ENCODE measurements at places on chromosomes 2 and 18.

GRCh38 chr18:36392979-36393287 is 95.4 kb downstream of the FHOD3 start:
- no peak for DNase-seq

DNA sequence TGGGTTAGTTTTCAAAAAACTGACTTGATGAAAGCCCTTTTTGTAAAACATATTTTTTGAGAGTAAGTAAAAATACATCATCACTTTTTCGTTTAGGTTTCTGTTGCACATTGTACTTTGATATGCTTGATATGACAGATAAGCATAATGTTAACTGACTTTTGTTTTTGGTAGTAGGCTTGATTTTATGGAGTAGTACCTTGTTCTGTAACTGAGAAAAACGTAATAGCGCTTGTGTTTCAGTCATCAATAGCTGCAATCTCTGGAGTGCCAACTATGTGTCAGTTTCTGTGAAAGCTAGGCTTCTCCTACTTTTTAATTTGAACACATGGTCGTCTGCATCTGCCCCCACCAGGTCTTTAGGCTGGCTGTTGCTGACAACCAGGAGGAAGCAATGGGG is 1.3 kb downstream of the LCLAT1 start:
- DNase-seq: peak; percentile 8

- DNase-seq: no peak
Measured at GRCh38 chr2:105943977-105944376, 199.3 kb downstream of the NCK2 start.

DNA sequence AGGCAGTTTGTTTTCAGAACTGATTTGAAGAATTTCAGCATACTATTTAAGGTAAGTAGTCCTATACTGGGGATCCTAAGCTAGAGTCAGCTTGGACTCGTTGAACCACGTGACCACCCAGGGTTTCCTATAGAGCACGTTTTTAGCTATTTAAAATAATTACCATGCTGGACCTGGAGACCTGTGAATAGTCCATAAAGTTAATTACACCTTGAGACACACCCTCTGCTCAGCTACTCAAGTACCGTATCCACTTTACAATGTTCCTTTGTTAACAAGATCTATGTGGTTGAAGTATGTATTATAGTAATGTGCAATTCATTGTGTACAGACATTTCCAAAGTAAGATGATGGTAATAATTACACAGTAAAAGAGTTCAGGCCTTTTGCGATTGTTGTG is 67.6 kb downstream of the CRIM1 start:
- no peak for DNase-seq

- DNase-seq: no peak
Measured at GRCh38 chr2:186855216-186855615, 6.2 kb upstream of the ZSWIM2 start.

- DNase-seq: no peak
Measured at GRCh38 chr2:208359632-208359986, 47.0 kb upstream of the PTH2R start.

- DNase-seq: peak; percentile 12
Measured at GRCh38 chr18:58960946-58961722, 96.5 kb downstream of the ZNF532 start.

GRCh38 chr2:166104773-166105172 is 23.0 kb downstream of the SCN1A start:
- no peak for DNase-seq

GRCh38 chr2:237511433-237511832 is 24.4 kb downstream of the MLPH start:
- no peak for DNase-seq

- DNase-seq: no peak
Measured at GRCh38 chr2:79770926-79771325, 258.1 kb downstream of the CTNNA2 start.

GRCh38 chr2:7972670-7973069 is 709.2 kb upstream of the ID2 start:
- DNase-seq: no peak

DNA sequence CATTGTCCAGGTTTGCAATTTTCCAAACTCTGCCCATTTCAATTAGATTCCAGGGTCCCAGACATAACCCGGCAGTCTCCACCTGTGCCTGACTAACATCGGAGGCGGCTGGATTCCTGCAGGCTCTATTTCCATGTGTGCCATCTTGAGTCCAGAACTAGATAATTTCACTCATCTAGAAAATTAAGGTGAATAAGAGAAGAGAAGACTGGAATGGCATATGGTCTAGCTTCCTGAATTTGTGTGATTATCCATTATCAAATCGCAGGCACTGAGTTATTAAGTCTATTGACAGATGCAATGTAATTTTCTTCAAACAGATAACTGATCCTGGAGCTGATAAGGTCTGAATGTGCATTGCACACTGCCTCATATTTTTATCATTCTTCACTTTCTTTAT is 305.2 kb downstream of the ETAA1 start:
- DNase-seq: no peak

DNA sequence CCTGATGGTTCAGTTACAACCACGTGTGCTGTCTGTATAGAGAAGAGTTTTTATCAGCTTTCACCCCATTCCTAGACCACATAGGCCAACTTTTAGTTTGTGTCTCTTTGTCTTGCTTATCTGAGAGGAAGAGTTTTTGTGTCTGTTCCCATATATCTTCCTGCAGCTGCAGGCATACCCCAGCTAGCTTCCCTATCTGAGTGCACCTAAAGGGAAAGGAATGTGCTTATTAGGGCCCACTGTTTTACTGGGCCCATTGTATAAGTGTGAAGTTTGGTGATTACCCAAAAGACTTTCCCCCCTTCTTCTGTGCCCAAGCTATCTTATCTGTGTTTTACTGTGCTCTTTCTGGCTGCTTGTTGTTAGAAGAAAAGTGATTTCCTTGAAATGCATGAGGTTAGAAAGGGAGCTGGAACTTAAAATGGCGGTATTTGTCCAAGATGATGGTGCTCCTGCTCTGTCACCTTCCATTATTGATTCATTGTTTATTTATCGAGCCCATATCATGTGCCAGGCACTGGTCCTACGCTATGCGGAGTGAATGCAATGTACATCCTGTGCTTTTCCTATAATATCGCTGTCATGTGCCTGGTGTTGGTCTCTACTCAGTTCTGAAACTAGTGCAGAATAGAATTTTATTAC is 57.2 kb downstream of the NYAP2 start:
- no peak for DNase-seq

DNA sequence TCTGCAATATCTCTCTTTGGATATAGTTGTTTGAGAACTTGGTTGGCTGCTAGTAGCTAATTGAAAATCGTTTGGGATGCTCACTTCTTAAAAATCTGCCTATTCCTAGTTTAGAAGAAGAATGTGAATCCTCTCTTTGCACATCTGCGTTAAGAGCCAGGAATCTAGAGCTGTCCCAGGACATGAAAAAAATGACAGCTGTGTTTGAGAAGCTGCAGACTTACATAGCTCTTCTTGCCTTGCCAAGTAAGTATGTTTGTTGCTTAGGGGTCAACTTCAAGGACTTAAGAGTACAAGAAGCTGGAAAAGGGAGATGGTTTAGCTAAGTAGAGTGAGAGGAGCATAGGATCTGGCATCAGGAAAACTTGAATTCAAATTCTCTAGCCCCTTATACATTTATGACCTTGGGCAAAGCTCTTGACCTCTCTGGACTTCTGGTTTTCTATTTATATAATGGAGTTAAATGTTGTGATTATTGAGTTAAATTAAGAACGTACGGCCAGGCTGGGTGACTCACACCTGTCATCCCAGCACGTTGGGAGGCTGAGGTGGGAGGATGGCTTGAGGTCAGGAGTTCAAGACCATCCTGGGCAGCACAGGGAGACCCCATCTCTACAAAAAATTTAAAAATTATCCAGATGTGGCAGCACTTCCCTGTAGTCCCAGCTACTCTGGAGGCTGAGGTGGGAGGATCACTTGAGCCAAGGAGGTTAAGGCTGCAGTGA is 55.2 kb upstream of the STON1 start:
- DNase-seq: no peak

DNA sequence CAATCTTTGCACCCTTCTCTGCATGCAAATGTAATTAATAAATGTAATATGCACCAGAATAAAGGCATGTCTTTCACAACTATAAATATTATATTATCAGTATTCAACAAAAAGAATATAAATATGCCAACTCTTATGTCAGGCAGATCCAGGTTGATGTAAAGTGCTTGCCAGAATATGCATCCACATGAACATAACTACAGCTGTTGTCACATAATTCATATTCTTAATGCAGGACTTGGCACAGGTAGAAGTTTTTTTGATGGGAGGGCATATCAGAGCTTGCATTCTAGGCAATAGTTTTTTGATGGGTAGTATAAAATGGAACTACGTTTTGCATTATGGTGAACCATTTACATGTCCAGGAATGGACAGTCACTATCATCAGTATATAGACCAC is 544.3 kb downstream of the ZNF804A start:
- no peak for DNase-seq

GRCh38 chr2:240430595-240430994 is 4.9 kb upstream of the GPC1 start:
- no peak for DNase-seq

DNA sequence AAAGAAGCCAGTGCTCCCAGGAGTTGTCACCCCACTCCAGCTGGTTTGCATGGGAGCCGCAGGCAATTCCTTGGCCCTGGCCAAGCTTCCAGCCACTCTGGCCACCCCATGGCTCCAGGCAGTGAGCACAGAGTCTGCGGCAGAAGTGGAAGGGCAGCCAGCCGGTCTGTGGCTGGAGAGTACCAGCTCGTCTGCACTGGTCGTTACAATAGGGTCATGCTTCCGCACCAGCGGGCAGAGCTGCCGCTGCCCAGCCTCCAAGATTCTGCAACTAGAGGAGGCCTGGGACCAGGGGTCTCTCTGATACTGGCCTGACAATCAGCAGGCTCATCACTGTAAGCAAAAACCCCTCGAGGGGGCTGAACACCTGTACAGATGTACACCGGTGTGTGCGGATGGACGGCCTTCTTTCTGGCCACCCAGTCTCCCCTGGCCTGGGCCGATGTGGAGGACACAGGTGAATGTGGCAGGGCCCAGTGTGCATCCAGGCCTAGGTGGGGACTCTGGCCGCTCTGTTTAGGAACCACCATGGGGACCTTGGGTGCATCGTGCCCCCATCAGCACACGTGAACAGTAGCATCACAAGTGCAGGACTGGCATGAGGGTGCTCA is 51.9 kb upstream of the ODC1 start:
- no peak for DNase-seq

GRCh38 chr2:39954346-39954745 is 175.3 kb upstream of the THUMPD2 start:
- DNase-seq: no peak
